NCI-H510A treated with DMSO at 0.1 percent for 48 hours (cell line): ENCODE measurements at places on chromosomes 6 and 20.
A peak's percentile ranks its signal among the peaks of the same experiment; 100 is the strongest.

DNA sequence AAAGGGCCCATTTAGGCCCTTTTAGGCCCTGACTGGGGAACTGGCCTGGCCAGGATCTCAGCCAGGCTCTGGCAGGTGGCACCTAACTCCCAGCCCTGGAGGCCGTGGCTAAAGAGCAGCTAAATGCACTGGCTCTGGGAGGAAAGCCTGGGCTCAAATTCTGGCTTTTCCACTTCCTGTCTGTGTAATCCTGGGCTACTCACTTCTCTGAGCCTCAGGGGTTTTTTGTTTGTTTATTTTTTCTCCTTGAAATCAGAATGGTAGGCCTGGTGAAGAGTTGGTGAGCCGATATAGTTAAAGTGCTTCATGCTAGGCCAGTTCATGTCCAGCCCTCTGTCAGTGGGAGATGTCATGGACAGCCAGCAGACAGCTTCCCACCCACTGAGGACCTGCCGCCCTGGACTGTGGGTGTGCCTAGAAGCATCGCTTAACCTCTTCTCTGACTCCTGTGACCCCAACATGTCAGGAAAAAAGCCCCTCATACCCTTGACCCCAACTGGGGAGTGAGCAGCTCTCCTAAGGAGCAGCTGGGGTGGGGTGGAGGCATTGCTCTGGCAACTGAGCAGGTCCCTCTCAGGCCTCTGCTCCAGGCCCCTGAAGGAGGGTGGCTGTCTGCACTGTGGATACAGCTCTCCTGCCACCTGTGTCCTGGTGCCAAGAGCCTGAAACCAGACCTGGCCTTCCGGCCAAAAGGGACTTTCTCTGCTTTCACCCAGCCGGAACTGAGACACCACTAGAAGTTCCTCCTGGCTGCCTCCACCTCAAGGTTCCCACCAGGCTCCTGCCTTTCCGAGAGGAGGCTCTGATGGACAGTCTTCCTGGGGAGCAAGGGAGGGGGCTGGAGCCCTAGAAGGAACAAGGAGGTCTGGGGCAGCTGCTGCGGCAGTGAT, 57.2 kb upstream of the MYL9 start:
- DNase-seq, result peak; percentile 30

DNA sequence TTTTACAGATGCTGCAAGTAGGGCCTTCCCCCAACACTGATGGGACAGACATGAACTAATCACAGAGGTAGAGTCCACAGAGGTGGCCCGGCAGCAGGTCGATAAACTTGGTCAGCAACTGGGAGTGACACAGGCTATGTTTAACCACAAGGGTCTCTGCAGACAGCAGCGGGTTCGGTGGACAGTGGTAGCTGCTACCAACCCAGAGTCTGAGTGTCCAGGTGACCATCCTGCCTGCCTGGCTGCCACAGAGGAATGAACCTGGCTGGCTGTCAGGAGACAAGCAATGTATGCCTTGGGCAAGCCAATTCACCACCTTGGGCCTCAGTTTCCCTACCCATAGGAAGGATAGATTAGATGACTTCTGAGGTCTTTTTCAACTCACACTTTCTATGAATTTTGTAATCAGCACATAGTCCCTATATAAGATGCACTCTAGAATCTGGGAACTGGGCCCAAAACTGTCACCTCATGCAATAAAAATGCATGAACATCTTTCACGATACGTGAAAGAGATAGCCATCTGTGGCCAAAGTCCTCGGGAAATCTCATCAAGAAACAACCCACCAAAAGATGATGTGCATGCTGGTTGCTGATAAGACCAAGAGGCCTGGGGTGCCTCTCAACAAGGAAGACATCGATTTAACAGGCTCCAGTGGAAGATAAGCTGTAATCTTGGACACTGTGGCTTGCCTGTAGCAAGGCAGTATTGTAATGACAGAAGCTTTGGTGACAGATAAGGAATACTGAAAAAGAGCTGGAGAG, 30.5 kb downstream of the MDGA1 start:
- DNase-seq, result no peak

- DNase-seq, result no peak
These were observed 611 bp upstream of the TM9SF4 start for GRCh38 chr20:32108814-32109391.

DNA sequence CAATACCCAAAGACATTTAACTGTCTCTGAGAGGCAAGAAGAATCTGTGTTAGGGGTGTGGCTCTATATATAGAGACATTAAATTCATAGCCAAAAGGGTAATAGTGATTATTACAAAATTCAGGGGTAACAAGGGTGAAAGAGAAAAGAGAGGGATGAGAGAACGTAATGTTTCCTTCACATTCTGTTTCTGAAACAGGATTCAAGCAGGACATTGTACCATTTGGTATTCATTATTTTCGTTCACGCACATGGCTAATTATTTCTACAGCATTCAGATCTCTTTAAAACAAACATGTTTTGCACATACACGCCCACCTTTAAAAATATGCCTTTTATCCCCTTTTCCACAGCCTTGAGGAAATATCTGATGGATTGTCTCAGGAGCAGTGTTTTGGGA, 122.7 kb downstream of the GMPR start:
- no peak for DNase-seq

DNA sequence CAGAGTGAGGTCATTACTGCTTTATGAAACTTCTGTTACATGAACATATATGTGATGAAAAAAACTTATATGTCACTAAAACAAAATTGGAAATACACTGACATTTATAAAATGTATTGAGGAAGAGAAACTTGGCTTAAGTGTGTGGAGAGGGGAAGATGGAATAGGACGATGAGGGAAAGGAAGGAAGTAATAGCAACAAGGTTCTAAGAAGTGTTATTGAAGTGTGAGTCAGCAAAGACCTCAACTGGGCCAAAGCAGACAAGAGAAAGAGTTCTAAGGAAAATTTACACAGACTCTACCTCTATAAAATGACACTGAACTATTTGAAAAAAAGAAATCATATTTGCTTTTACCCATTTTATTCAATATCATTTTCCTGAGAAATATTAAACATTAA, 38.3 kb downstream of the SNX3 start:
- DNase-seq, result no peak

- DNase-seq, result no peak
These were observed 142.2 kb downstream of the ARID1B start for GRCh38 chr6:156919370-156919769.

DNA sequence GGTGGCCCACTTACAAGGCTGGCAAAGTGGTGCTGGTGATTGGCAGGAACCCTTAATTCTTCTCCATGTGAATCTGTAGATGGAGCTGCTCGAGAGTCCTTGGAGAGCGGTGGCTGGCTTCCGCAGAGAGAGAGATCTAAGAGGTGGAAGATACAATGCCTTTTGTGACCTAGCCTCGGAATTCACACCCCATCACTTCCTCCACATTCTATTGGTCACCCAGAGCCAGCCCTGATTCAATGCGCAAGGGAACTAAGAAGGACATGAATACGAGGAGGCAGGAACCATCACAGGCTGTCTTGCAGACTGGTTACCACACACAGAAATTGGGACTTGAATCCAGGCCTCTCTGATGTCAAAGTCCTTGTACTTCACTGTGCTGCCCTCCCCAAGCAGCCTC, 128.9 kb upstream of the PROKR2 start:
- no peak for DNase-seq

DNA sequence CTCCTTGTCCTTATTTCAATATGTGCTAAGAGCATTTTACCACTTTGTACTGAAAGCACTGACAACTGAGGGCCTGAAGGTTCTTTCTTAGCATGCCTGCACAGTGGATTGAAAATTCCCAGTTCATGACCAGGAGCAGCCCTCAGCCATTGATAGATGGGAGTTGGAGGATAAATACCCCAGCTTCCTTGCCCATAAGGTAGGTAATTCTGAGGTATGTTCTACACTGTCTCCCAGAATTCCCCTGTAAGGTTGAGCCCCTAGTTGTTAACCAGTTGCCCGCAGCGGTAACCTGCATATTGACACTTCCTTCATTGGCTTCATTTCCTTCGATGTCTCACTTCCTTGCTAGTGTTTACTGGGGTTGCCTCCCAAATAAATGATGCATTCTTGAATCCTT, 162.0 kb downstream of the CDC5L start:
- DNase-seq, result no peak

- DNase-seq, result no peak
These were observed 10.1 kb upstream of the SSR1 start for GRCh38 chr6:7323074-7323473.

GRCh38 chr20:3315136-3315535, 76.1 kb upstream of the SLC4A11 start:
- DNase-seq, result no peak

GRCh38 chr20:11492386-11492785, 425.3 kb upstream of the BTBD3 start:
- DNase-seq, result no peak

DNA sequence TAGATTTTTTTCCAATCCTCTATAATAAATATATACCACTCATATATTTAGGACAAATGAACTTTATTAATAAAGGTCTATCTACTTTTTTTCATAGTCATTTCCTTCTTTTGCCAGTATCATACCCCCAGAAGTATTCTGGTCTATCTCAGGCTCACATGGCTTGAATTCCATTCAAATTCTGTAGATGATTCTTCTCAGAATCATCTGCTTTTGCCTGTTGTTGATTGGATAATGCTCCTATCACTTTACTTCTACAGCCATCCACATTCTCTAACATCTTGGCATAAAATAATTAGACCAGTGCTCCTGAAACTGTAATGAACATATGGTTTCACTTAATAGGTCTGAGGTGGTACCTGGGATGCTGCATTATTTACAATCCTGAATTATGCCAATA, 121.2 kb downstream of the GFRAL start:
- no peak for DNase-seq

DNA sequence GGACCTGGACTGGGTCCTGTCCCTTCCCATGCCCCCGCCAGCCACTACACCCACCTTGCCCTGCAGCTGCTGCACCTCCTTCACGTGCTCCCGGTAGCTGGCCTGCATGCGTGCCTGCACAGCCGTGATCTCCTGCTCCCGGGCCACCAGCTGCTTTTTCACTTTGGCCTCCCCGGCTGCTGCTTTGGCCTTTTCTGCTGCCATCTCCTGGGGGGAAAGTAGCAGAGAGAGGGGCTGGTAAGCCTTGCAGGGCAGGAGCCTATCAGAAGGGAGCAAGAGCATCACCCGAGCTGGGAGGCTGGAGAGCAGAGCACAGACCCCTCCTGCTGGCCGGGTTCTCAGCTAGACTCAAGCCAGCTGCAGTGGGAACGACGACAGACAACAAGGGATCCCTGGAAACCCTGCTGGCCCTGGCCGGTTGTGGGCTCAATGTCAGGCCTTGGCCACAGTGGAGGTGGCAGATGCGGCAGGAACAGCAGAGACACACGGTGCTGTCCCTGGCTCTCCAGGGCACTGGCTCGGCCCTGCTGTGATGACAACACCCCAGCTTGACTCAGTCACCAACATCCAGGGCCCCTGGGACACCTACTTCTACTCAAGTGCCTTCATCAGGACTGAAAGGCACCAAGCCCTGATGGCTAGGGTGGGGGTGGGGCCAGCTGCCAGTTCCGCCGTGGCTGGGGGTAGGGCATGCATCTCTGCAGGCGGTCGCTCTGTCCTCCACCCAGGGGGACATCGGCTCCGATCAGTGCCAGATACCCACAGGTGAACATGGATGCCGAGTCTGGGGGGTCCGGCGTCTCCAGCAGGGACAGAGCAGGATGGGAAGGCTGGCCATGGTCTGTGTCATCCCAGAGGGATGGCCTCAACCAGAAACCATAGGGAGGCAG, 45.3 kb downstream of the RRBP1 start:
- no peak for DNase-seq

DNA sequence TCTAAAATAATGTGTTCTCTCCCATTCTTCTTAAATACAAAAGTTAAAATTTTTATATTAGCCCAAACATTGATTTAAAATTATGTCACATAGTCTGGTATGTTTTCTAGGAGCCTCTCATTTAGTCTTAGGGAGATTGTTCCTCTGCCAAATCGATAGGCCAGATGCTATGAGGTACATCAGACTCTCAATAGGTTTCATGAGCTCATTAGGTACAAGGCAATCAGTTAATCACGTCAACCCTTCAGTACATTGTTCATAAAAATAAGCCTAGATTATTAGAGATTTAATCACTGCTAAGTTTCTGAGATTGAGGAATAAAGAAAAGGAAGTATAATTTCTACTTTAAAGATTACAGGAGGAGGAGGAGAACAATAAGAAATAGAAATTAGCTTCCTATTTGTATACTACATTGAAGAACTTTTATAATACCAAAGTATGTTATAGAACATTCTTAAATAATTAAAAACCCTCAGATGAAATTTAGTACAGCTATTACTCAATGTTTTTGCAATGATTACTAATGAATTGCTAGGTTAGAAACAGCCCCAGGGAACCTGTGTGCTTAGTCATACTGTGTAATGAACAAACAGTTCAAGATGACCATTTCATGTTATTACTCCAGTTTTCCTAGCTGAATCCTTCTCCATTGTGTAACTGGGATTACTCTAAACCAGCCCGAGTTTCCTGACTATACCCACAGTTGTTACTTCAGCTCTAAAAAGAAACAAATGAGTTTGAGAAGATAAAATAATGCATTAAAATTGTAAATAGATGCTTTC, 117.0 kb downstream of the BMP5 start:
- DNase-seq, result no peak

DNA sequence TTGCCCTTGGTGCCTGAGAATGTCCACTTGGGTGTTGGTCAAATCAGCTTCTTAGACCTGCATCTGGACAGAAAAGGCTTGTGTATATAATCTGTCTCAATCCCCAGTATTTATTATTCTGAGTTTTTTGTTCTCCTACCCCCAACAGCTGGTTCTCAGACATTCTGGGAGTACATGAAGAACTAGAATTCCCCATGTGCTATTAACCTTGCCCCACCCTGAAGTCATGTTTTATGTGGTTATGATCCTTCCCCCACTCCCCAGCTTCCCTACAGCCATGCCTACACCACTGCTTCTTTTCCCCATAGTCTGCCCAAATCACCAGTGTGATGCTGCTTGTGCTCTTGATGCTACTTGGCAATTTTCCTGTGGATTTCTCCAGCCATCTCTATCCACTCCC, 157.0 kb downstream of the ADAT2 start:
- no peak for DNase-seq

DNA sequence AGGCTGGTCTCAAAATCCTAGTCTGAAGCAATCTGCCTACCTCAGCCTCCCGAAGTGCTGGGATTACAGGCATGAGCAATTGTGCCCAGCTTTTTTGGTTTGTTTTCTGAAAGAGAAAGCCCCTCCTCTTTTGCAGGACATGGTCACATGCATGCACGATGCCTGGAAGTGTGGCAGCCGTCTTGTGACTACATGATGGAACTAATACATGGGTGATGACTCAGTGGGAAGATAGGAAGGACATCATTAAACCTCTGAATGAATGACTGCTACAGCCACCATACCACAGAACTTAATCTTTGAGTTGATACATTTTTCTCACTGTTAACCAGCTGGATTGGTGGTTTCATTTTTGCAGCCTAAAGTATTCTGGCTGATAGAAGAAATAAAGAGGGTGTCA, 13.4 kb upstream of the CTNNBL1 start:
- DNase-seq, result no peak

DNA sequence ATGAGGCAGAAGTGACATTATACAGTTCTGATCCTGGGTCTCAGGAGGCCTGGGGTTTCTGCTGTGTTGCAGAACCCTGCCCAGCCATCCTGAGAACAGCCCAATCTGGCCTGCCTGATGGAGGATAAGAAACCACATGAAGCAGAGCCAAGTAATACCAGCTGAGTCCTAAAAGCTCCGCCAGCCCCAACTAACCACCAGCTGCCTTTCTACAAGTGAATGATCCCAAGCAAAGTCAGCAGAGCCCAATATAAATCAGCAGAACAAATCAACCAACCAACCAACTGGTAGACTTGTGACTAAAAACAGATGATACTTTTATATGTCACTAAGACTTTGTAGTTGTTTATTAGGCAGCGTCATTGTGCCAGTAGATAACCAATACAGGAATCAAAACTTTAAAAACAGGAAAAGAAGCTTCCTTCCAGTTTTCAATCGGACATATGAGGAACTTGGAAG, 52.1 kb downstream of the SNX5 start:
- no peak for DNase-seq
